ENCODE measurements at places on chromosomes 11 and 22.

DNA sequence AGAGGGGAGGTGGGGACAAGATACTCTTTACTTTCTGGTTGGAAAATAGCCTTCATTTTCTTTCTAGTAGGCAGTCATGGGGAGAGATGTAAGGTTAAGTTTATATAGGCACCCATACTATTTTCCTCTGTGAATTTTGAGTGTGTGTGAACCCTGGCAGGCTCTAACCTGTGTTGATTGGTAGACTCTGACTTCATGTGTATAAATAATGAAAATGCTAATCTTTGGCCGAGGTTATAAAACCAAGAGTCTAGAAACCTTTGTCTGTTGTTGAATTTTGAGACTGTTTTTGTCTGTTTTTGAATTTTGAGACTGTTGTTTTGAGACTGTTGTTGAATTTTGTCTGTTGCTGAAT, 14.0 kb downstream of the TRIM44 start:
- DNase-seq = no peak

DNA sequence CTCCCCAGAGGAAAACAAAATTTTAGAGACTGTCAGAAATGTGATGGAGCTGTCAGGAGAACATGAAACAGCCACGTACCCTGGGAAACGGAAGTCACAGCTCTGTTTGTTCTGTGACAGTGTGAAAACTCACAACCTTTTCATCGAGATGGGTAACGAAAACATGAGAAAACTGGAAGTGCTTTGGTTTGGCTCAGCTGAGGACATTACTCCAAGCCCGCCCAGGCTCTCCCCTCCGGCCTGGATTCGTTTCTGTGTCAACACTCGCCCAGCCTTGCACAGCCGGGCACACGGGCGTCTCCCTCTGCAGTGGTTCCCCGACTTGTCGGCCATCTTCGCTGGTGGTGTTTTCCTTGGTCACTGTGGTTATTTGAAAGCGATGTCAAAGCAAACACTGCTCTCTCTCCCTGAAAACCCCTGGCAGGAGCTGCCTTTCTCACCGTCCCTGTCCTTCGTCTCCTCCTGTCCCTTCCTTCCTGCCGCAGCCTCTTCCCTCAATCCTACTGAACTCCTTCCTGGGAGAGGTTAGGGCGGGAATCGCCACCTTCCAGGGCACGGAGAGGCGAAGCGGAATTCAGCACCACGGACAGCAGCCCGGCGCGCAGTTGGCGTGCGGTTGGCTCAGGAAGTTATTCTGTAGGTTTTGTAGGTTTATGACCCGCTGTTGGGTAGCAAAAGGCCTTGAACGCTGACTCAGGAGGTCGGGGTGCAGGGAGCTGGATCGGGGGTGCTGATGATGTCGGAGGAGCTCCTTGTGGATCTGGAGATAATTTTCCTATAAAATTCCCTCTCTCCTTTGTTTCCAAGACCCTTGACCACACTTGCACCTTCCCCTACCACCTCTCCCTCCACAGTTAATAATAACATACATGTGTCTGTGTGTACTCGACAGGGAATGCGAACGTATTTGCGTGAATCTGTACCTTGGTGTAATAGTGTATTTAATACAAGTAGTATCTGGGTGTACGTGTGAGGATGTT, 13.1 kb upstream of the RPS19BP1 start:
- DNase-seq = peak; percentile 75

DNA sequence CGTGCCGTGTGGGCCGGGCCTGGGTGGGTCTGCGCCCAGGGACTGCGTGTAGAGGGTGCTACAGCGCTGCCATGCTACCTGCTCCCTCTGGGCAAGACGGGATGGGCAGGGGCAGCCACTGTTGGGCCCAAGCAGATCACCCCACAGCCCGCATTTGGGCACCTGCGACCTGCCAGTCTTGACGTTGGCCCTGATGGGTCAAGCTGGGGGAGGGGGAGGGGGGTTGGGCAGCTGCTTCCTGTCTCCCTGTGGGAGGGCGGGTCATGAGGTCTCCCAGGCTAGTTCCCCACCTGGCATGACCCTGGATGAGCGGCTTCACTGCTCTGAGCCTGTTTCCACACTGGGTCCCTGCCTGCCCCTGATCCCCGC, 2.8 kb upstream of the RPS19BP1 start:
- no peak for DNase-seq

DNA sequence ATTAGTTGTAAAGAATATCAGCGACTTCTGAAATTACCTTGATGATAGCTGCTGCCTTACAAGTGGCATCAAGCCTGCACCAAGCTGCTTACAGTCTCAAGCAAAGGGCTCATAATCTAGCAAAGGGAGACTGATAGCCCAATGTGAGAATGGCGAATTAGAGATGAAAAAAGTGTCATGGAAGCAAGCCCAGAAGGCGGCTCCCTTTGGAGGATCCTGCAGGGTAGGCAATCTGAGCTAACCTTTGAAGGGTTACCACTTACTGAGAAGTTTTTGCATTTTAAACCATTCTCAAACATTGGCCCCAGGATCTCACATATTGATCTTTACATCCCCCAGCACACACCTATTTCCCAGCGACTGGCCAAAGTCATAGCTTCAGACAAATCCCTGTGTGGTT, 18.5 kb downstream of the GAB2 start:
- DNase-seq = no peak

DNA sequence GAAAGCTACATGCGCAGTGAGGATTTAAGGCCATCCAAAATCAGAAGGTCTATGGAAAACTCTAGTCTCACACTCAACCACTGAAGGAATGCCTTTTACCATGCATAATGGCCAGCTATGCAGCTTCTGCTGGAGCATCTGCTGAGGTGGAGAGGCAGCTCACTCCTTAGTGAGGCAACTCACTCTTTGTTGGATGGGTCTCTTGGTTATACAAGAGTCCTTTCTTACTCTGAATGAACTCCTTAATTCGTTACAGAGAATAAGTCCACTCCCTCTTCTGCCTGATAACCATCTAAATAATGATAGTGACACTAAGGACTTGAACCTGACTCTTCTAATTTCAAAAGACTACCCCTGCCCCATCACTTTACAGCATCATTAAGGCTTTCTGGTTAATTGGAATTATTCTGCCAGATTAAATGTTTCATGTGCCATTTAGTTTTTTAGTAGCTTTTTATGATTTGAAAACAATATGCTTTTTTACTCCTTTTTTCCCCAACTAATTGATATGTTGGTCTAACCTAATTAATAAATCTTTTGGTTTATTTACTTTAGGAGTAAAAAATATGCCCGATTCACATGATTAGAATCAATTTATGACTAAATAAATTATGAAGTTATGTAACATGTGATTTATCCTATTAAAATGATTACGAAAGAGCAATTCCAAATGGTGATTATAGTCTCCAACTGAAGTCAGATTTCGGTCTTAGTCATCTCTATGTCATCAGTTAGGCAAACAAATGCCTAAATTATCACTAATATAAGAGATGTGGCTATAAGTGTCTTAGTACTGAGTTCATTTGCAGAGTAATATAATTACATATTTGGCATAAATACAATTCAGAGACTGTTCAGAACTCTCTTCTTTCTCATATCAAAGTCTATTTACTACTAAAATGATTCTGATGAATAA, 286.7 kb upstream of the CCDC90B start:
- no peak for DNase-seq

DNA sequence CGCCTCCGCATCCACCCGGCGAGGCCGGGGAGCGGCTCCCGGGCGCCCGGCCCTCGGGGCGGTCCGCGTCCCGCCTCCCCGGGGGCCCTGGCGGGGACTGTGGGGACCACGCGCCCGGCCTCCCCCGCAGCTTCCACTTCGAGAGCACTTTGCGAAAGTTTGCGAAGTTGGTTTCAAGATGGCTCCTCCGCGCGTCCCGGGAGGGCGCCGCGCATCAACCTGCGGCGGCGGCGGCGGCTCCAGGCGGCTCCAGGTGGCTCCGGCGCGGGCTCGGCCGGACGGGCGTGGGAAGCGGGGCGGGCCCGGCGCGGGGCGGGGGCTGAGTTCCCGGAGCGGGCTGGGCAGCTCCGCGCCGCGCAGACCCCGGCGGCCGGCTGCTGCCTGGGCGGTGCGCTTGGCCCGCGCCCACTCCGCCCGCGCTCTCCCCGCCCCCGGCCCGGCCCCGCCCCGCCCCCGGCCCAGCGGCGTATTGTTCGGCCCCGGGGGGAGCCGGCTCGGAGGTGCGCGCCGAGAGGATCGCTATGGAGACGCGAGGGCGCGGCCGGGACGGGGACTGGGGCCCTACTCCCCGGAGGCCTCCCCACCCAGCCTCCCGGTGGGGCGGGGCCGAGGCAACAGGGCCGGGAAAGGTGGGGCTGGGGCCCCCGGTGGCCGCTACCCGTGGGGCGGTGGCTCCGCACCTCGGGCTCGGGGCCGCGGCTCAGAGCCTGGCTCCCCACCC, at the start of gene CELSR1:
Gene CELSR1, minus strand, starts transcription at position 396 of the 721 bp plus-strand sequence. CDS start 450 bp downstream, outside the sequence.
- no peak for DNase-seq

- no peak for DNase-seq
Measured at GRCh38 chr11:72451831-72452376, 17.6 kb upstream of the CLPB start.

- DNase-seq = no peak
Measured at GRCh38 chr22:30885591-30885990, 83.0 kb downstream of the MORC2 start.

DNA sequence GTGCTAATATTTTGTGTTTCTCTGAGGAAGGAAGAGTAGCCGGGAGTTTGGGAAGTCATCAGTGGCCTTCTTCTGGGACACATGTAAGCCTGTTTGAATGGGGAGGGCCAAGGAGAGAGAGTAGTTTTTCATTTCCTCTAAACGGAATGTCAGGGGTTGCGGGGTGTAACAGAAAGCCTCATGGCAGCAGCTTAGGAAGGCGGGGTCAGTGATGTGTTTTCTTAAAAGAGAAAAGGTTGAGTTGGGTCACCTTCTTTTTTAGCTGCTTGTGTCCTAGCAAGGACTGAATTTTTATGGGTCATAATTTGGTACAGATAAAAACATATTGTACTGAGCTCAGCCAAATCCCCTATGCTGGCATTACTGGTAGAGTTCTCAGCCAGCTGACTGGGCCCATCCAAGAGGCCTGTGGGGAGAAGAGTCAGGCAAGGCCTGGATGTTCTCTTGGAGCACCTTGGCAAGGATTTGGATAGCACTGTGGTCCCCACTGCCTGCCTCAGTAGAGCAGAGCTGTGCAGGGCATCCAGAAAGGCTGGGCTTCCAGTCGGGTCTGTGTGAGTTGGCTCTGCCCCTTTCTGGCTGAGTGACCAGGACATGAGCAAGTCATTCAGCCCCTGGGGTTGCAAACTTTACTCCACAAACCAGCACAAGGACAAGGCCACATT, 29.4 kb upstream of the NAV2 start:
- DNase-seq = no peak

- DNase-seq = no peak
Measured at GRCh38 chr11:122198291-122198983, 82.4 kb upstream of the BLID start.

- DNase-seq = no peak
Measured at GRCh38 chr11:88119561-88119960, 55.7 kb downstream of the RAB38 start.

DNA sequence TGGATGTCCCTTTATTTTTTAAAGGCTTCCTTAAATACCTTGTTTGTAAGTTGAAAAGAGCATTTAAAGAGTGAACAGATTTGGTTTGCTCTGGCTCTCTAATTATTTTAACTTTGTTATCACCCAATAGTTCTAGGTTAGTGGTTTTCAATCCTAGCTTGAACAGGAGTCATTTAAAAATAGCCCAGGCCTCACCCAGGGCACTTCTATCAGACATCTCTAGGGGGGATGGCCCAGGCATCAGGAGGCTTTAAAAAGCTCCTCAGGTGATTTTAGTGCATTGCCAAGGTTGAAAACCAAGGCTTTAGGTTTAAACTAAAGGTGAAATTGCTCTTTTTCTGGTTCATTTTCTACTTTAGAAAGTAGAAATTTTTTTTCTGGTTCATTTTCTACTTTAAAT, 8.3 kb downstream of the CAT start:
- DNase-seq = no peak
